ENCODE measurements at places on chromosomes 7 and 10.

DNA sequence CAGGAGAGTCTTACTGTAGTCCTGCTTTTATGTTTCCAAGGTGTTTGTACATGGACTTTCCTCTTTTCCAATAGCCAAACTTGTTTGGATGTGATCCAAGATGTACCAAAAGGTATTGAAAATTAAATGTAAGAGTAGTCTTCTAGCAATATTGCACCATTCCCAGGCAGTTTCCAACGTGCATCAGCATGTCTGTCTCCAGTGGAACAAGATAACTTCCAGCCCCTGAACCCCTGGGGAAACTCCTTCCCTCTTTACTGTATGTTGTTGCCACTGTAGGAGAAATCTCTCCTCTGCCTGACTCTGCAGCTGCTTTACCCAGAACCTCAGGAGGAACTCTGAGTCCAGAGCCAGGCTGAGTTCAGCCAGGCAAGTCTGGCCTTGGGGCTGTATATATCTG is 18.5 kb downstream of the ARMC10 start:
- DNase-seq = no peak

DNA sequence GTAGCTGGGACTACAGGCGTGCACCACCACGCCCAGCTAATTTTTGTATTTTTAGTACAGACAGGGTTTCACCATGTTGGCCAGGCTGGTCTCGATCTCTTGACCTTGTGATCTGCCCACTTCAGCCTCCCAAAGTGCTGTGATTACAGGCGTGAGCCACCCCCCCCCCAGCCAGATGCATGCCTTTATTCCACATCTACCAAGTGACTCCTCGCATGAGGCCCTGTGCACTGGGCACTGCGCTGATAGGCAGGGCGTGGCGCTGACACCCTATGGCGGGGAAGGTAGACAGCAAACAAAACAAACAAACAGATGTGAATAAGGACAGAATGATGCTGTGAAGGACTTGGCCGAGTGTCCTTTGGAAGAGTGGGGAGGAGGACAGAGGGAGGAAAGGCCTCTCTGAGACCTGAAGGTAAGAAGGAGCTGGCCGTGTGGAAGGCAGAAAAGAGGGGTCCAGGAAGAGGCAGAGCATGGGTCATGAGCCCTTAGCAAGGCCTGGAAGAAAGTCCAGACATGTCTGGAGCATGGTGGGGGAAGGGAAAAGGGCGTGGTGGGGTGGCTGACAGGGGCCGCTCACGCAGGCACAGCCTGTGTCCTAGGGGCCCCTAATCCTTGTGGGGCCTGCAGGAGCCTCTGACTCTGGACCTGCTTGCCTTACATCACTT is 47.5 kb upstream of the CACUL1 start:
- no peak for DNase-seq

- no peak for DNase-seq
Observed at GRCh38 chr7:36301914-36302771, 87.5 kb upstream of the ANLN start.

- no peak for DNase-seq
Observed at GRCh38 chr7:74299401-74299800, 10.2 kb downstream of the CLIP2 start.

GRCh38 chr7:130433301-130433700 is 7.5 kb downstream of the CEP41 start:
- no peak for DNase-seq

DNA sequence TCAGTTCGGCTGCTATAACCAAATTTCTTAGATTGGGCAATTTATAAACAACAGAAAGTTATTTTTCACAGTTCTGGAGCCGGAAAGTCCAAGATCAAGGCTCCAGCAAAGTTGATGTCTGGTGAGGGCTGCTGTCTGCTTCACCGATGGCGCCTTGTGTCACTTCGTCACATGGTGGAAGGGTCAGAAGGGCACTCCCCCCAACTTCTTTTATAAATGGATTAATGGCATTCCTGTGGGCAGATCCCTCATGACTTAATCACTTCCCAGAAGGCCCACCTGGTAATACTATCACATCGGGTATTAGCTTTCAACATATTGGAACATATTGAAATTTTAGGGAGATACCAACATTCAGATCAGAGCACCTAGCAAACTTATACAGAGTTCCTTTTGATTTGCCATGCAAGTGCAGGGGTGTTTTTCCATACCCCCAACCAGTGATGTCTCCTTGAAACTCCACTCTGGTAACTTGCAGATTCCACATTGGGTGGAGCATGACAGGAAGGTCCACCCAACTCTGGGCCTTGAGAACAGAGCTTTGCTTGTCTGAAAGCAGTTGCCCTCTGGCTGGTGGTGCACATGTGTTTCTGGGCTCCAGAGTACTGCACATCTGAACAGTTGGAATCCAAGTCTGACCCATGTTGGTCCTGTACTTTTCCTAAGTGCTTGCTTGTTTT is 85.1 kb upstream of the KMT2E start:
- DNase-seq = no peak

GRCh38 chr10:45374350-45375052 is 485 bp downstream of the ALOX5 start:
- DNase-seq = no peak

DNA sequence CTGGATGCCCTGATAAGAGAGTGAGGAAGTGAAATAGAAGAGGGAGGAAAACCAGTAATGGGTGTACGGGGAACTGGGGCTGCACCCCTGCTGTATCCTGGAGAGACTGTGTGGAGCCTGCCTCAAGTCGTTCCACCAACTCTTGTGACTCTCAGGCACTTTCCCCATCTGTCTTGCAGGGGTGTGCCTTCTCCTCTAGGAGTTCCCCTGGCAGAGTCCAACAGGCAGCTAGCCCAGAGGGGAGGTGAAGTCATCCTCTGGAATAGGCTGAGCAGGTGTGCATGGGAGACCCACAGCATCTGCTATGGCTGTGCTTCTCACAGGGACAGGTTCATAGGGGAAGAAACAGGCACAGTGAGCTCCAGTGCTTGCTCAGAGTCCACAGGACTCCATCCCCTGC is 46.8 kb downstream of the WIPF3 start:
- DNase-seq = no peak

GRCh38 chr10:84539216-84539615 is 210.8 kb downstream of the CCSER2 start:
- no peak for DNase-seq

DNA sequence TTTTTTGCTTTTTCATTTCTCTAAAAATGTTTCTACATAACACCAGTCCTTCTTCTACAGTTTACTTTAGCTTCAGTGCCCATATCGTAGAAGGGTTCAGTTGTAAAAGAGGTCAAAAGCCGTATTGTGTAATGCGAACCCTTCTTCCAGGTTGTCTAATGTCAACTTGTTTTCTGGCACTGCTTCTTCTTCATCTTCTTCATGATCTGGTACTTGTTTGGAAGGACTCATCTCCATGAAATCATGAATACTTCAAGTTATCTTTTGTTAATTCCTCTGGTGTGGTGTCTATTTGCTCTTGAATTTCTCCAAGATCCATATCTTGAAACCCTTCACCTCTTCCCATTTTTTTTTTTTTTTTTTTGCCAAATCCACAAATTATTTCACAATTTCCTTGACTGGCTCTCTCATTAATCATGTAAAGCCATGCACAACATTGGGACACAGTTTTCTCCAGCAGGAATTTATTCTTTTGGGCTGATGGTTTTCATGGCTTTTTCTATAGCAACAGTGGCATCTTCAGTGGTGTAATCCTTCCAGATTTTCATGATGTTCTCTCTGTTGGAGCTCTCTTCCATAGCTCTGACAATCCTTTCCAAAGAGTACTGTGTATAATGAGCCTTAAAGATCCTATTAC is 85.1 kb downstream of the CPED1 start:
- no peak for DNase-seq

- DNase-seq = no peak
Observed at GRCh38 chr7:137715121-137715520, 131.7 kb downstream of the DGKI start.

DNA sequence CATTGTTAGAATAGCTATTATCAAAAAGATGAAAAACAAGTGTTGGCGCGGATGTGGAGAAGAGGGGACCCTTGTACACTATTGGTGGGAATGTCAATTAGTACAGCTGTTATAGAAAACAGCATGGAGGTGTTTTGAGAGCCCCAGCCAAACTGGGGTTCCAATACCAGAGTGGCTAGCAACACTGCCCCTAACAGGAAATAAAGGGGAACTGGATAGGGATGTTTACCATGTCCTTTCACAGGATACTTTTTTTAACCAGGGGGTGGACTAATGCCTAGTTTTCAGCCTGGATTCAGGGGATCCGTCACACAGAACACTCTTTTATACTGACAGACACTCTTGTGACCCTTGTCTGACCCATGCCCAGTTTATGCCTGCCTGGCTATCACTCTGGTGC is 6.9 kb upstream of the GSTK1 start:
- DNase-seq = no peak
